Heart left ventricle (tissue), 16 donors: ENCODE measurements at places on chromosomes 3 and 15. TPM values are rescaled to one million over a fixed set of nuclear protein-coding genes. Genes with fewer than 3 reads are reported as not detected.

DNA sequence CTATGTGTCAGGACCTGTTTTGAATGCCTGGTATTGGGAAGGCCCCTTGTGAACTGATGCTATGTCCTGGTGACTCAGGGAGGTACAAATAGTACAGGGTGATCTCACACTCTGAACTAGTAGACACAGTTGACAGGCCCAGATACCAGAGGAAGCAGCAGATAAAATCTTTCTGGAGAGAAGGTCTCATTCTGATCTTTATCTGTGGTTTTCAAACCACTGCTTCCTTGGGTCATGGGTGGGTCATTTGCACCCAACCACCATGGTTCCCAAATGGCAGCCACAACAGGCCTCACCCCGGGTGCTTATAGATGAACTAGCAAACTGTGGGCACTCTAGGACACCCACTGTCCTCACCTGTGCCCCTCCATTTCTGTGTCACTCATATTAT is 43.4 kb downstream of the PXYLP1 start:
- no peaks in the 10 kb centered on the region for H3K36me3 ChIP-seq
- no peak for DNase-seq

GRCh38 chr3:53023072-53023823 is 22.6 kb downstream of the SFMBT1 start:
- no peaks in the 10 kb centered on the region for H3K36me3 ChIP-seq
- no peaks in the 10 kb centered on the region for H3K27me3 ChIP-seq
- H3K27ac ChIP-seq = no peak overlapping the region
- H3K4me1 ChIP-seq = no peaks in the 10 kb centered on the region
- H3K4me3 ChIP-seq = no peak overlapping the region

DNA sequence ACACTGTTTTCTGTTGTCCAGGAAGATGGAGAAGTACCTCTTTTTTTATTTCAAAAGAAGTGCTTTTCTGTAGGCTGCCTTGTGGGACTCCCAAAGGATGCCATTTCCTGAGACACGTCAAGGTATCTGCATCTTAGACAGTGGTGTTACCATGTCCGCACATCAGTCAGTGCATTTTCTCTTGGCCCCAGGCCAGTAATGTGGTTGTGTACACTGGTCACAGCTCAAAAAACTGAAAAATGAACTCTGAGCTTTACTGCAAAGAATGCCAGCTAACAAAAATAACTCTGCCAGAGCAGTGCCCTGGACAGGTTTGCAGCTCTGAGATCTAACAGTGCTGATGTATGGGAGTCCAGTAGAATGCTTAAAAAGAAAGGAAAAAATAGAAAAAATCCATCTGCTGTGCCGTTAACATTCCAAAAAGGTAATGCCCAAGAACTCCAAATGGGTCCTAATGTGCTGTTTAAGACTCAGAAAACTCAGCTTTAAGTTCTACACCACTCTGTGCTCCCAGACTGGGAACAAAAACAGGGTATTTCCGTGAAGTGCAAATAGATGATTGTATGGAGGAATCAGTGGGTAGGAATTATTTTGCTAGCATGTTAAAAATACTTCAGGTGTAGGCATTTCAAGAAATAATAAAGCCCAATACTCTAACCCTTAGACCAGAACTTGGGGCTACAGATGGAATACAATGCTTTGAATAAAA is 315.9 kb downstream of the FEZF2 start:
- H3K27ac ChIP-seq = no peak overlapping the region
- no peaks in the 10 kb centered on the region for H3K27me3 ChIP-seq
- no peaks in the 10 kb centered on the region for H3K36me3 ChIP-seq
- DNase-seq = no peak
- H3K4me1 ChIP-seq = no peaks in the 10 kb centered on the region

GRCh38 chr3:195003006-195003892 is 267.7 kb downstream of the XXYLT1 start:
- H3K27me3 ChIP-seq = no peaks in the 10 kb centered on the region
- peak overlapping the region; percentile 71 for H3K27ac ChIP-seq
- H3K36me3 ChIP-seq = no peaks in the 10 kb centered on the region
- peaks cover 21% of the 10 kb centered on the region for H3K4me1 ChIP-seq
- DNase-seq = peak; percentile 67

DNA sequence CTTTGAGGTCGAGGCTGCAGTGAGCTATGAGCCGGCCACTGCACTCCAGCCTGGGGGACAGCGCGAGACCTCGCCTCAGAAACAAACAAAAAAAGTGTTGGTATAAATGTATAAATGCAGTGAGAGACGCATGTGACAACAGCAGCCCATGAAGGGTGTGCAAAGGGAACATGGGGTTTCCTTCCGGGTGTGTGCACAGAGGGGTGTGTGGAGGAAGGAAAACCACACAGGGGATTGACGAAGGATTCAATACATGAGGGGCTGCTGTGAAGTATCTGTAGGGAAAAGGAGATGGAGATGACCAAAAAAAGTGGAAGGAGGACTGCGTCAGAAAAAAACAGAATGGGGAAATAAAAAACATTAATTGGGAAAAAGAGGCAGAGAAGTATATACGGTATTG is 1.1 kb downstream of the MTFMT start:
- peaks cover 35% of the 10 kb centered on the region for H3K36me3 ChIP-seq
- peaks cover 10% of the 10 kb centered on the region for H3K4me1 ChIP-seq
- H3K4me3 ChIP-seq = peak overlapping the region; percentile 77
- peak overlapping the region; percentile 74 for H3K27ac ChIP-seq
- H3K27me3 ChIP-seq = peaks cover 5% of the 10 kb centered on the region
- DNase-seq = no peak

- DNase-seq = no peak
- H3K36me3 ChIP-seq = no peaks in the 10 kb centered on the region
- H3K4me3 ChIP-seq = no peak overlapping the region
These were observed 5.1 kb upstream of the MUC13 start for GRCh38 chr3:124939661-124940060.

DNA sequence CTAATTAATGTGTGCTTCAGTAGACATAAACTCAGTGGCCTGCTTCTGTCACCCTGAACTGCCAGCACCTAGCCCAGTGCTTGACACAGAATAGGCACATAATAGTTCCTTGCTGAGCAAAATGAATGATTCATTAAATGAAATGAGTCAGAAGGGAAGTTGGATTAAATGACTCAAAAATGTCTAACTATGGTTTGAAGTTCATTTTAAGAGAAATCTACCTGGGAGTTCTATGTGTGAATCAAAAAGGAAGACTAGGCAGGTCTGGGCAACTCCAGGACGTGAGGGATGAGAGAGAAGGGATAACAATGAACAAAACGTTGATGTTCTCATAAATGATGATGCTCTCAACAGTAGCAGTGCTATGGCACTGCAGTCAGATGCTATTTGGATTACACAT is 175.0 kb downstream of the CFAP20DC start:
- H3K4me3 ChIP-seq = no peak overlapping the region
- DNase-seq = no peak
- H3K27me3 ChIP-seq = peaks cover 10% of the 10 kb centered on the region

DNA sequence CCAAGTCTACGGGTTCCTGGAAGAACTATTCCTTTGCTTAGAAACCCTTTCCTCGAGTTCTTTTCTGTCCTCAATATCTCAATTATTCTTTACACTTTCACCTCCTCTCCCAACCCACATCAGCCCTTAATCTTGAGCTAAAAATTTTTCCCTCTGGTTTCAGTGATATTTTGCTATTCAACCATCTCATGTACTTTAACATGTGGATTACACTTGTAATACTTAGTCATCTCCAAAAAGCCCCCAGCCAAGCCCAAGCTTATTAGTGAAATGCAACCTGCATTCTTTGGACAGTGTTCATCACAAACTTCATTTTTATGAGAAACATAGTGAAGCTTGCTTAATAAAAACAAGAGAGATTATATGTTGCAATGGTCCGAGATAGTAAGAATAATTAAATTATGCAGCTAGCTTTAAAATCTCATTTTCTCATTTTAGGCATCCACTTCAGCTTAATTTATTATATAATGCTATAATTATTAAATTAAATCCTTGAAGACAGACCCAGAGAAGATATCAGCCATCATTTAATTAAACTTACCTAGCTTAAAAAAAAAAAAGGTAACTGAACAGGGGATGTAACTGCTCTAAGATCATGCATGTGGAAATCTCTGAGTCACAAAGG is 534.5 kb upstream of the TBL1XR1 start:
- H3K27me3 ChIP-seq = no peaks in the 10 kb centered on the region
- no peaks in the 10 kb centered on the region for H3K36me3 ChIP-seq
- DNase-seq = no peak
- H3K27ac ChIP-seq = no peak overlapping the region
- no peak overlapping the region for H3K4me3 ChIP-seq

GRCh38 chr3:152295806-152296205 is 27.1 kb downstream of the MBNL1 start:
- no peaks in the 10 kb centered on the region for H3K36me3 ChIP-seq
- peaks cover 39% of the 10 kb centered on the region for H3K4me1 ChIP-seq
- no peak for DNase-seq

- H3K36me3 ChIP-seq = no peaks in the 10 kb centered on the region
- peaks cover 18% of the 10 kb centered on the region for H3K4me1 ChIP-seq
- H3K27me3 ChIP-seq = no peaks in the 10 kb centered on the region
- H3K4me3 ChIP-seq = no peak overlapping the region
These were observed 75.7 kb downstream of the SMAD6 start for GRCh38 chr15:66777596-66778313.

- H3K4me1 ChIP-seq = no peaks in the 10 kb centered on the region
- no peaks in the 10 kb centered on the region for H3K36me3 ChIP-seq
- no peak for DNase-seq
- H3K27me3 ChIP-seq = no peaks in the 10 kb centered on the region
- H3K4me3 ChIP-seq = no peak overlapping the region
These were observed 504.9 kb downstream of the MCTP2 start for GRCh38 chr15:94736236-94736635.

GRCh38 chr3:122415104-122415744 is 638 bp downstream of the WDR5B start:
- H3K36me3 ChIP-seq = peaks cover 18% of the 10 kb centered on the region
- H3K27me3 ChIP-seq = no peaks in the 10 kb centered on the region
- H3K4me3 ChIP-seq = peak overlapping the region; percentile 81
- peak overlapping the region; percentile 94 for H3K27ac ChIP-seq
- no peak for DNase-seq

The TMEM266 gene
- total RNA-seq = 0.38 TPM

The MANF gene
- total RNA-seq = 41.2 TPM

The STRIT1 gene
- 1.7 TPM for total RNA-seq

The RBP2 gene
- not detected for total RNA-seq

The CAPN3 gene
- total RNA-seq = 1.3 TPM

The RASL12 gene
- 20.8 TPM for total RNA-seq
